SJCRH30 (cell line): ENCODE measurements at places on chromosomes 4 and X.
A peak's percentile ranks its signal among the peaks of the same experiment; 100 is the strongest.

GRCh38 chr4:124631760-124632159 is 80.8 kb downstream of the ANKRD50 start:
- DNase-seq = peak; percentile 57

- DNase-seq = no peak
Observed at GRCh38 chr4:123844374-123844773, 447.8 kb downstream of the SPRY1 start.

GRCh38 chr4:13534344-13535063 is 9.8 kb downstream of the NKX3-2 start:
- no peak for DNase-seq

- DNase-seq = no peak
Observed at GRCh38 chr4:113189546-113189945, 140.1 kb downstream of the ANK2 start.

DNA sequence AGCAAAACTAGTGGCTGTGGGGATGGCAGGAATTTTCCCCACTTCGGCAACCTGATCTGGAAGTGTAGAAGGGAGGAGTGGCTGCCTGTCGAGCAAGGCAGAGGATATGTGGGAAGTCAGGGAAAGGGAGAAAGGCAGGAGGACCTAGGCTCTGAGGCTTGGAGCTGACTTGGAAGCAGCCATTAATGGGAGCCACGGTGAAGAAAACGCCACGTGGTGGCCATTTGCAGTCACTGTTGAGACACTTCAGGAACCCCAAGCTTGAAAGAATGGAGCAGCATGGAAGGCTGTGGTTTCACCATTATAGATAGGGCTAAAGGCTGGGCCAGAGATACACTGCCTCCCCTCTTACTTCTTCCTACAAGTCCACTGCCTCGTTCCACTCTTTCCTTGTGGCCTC is 41.8 kb upstream of the MAML3 start:
- no peak for DNase-seq
